ENCODE measurements at places on chromosomes 4 and X.

DNA sequence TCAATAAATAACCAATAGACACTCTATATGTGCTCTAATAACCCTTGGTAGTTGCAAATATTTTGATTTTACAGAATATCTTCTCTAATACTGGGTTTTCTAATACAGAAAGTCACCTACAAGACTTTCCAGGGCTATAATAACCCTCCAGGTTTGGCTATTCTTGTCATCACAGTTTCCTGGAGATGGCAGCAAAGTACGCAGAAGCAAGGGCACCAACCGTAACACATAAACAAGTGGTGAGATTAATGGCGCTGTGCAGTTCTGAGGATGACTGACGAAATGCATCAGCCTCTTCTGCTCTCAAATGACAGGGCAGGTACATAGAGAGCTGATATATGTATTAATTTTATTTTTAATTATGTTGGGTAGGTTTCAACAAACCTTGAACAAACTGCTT, 122.4 kb downstream of the C4orf33 start:
- peak; percentile 9 for DNase-seq

GRCh38 chr4:150906987-150907633, 108.0 kb downstream of the LRBA start:
- DNase-seq, result no peak

DNA sequence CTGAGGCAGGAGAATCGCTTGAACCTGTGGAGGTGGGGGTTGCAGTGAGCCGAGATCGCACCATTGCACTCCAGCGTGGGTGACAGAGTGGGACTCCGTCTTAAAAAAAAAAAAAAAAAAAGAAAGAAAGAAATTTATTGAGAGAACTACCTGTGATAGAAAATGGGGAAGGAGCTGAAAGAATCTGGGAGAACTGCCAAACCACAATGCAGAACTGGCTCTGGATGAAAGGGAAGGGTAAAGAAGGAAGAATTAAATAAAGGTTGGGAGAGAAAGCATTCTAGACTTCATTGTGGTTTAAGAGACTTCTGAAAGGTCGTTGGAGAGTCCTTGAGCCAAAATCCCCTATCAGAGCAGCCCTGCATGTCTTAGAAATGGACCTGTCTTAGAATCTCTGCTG, 567.9 kb upstream of the HTR2C start:
- no peak for DNase-seq

DNA sequence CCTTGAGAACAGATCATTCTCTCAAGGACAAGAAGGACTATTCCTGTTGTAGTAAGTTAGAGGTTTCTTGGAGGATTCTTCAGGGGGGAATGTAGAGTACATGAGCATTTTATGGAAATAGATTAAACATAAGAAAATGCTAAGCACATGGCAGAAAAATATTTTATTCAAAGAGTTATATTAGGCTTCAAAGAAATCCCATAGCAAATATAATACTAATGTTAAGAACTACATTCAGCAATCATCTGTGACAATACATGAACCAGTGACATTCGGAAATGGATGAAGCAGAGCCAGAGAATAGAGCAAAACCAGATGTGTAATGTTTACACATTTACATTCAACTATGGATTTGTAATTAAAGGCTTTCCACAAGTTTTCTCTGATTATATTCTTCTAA, 288.6 kb downstream of the NAF1 start:
- DNase-seq, result no peak

- DNase-seq, result no peak
These were observed 12.4 kb downstream of the SHROOM3 start for GRCh38 chr4:76447393-76447851.

Data from foreskin keratinocyte (primary cell).